ENCODE measurements at places on chromosomes 11 and 22. TPM values are rescaled to one million over a fixed set of nuclear protein-coding genes. Genes with fewer than 3 reads are reported as not detected.

GRCh38 chr11:110156503-110156902 is 63.3 kb downstream of the ZC3H12C start:
- no peaks in the 10 kb centered on the region for H3K4me1 ChIP-seq
- H3K27me3 ChIP-seq = no peaks in the 10 kb centered on the region
- no peak for DNase-seq
- H3K27ac ChIP-seq = no peak overlapping the region

The PTGDR2 gene
- polyA plus RNA-seq = not detected

DNA sequence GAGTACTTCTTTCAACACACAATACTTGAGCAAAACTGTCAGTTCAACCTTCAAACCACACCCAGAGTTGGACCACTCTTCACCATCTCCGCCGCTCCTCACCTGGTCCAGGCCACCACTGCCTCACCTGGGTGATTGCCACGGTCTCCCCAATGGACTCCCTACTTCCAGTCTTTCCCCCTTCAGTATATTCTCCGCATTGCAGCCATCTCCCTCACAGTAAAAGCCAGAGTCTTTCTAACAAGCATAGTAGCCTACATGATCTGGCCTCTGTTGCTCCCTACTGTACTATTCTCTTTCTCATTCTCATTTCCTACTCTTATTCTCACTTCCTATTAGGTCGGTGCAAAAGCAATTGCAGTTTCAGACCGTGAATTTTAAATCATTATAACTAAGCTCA is 28.5 kb downstream of the AASDHPPT start:
- no peaks in the 10 kb centered on the region for H3K4me1 ChIP-seq
- no peak for DNase-seq
- no peaks in the 10 kb centered on the region for H3K36me3 ChIP-seq
- H3K27me3 ChIP-seq = no peaks in the 10 kb centered on the region
- H3K4me3 ChIP-seq = no peak overlapping the region

DNA sequence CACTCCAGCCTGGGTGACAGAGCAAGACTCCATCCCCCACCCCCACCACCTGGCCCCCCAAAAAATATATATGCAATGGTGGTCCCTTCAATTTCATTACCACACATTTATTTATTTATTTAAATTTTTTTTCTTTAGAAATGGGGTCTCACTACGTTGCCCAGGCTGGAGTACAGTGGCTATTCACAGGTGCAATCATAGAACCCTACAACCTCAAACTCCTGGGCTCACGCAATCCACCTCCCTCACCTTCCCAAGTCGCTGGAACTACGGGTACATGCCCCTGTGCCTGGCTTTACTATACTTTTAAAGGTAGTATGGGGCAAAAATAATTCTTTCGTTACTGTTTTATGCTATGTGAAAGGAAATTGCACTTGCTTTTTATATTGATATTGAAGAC is 50.9 kb upstream of the EP300 start:
- H3K27me3 ChIP-seq = no peaks in the 10 kb centered on the region
- no peaks in the 10 kb centered on the region for H3K36me3 ChIP-seq
- no peak overlapping the region for H3K27ac ChIP-seq
- no peak for DNase-seq
- H3K4me3 ChIP-seq = no peak overlapping the region

The SCGB2A2 gene
- polyA plus RNA-seq = not detected

The GNG3 gene
- 1.1 TPM for polyA plus RNA-seq

The TSGA10IP gene
- not detected for polyA plus RNA-seq

DNA sequence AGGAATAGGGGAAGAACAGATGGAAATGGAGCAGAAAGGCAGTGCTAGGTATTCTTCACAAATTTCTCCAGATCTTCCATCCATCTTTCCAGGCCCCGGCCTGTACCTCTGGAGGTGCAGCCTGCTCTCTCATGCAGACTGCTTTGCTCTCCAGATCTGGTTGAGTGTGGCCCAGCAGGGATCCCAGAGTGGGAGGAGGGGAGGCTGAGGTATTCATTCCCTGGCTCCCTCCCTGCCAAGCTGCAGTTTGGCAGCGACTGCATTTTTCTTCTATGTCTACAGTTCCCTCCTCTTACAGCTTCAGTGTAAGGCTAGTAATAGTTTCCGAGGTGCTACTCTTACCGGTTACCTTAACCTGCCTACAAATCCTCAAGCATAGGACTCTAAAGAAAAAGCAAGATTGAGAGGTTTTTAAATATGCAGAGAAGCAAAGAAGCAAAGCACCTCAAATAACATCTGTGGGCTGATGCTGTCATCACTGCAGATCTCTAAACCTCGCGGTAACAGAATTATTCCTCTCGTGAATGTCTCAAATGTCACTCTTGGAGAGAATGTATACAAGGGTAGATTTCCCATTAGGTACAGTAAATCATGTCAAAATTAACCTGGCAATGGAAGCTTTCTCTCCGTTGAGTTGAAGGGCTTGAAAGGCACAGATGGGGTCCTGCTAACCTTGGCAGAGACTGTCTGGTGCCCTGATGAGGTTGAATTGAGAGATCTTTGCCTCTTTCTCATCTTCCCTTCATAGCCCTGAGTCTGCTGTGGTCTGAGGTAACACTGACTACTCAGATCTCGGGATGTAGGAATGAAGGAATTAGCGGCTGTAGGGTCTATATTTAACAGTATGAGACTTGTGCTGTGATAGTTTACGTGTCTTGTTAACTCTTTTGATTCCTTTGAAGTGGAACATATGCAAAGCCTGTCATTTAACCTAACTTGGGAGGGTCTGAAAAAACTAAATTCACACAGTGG is 297.9 kb upstream of the C11orf87 start:
- H3K27me3 ChIP-seq = no peaks in the 10 kb centered on the region
- H3K4me1 ChIP-seq = no peaks in the 10 kb centered on the region
- no peak overlapping the region for H3K4me3 ChIP-seq
- no peaks in the 10 kb centered on the region for H3K36me3 ChIP-seq

The ARL14EP gene
- polyA plus RNA-seq = 16.3 TPM

The OR4A47 gene
- polyA plus RNA-seq = not detected

- H3K4me1 ChIP-seq = no peaks in the 10 kb centered on the region
- no peaks in the 10 kb centered on the region for H3K27me3 ChIP-seq
- H3K36me3 ChIP-seq = peaks cover 6% of the 10 kb centered on the region
- no peak overlapping the region for H3K27ac ChIP-seq
- no peak for DNase-seq
These were observed 13.6 kb downstream of the POLR2F start for GRCh38 chr22:37967147-37967546.

The KRTAP5-10 gene
- not detected for polyA plus RNA-seq

DNA sequence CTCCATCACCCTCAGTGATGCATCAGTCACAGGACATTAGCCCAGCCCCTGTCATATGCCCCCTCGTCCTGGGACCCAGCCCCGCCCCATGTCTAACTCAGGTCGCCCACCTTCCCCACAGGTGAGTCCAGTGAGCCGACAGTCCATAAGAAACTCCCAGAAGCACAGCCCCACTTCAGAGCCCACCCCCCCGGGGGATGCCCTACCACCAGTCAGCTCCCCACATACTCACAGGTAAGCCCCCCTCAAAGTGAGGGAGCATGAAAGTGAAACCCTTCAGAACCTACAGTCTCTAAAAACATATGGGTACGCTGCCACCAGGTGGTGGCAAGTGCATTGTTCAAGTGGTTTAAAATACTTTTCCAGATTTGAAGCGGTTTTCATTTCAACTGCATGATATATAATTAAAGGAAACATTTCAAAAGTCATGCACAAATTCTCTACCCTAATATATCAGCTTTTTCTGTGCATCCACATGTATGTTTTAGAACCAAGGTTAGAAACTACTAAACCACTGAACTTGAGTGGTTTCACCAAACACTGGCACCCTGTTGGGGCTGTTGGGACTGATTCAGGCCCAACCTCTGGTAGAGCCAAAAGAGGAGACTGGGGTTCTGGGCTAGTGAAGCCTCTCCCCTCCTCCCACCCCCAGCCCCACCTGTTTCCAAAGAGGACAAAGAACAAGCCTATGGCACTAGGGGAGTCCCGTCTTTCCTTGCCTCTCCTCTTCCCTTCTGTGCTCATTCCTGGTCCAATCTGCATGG is 17.3 kb downstream of the EPS8L2 start:
- peak; percentile 56 for DNase-seq
- no peak overlapping the region for H3K4me3 ChIP-seq
- no peaks in the 10 kb centered on the region for H3K27me3 ChIP-seq
- H3K4me1 ChIP-seq = no peaks in the 10 kb centered on the region
- H3K36me3 ChIP-seq = peaks cover 12% of the 10 kb centered on the region
- H3K27ac ChIP-seq = no peak overlapping the region

- no peaks in the 10 kb centered on the region for H3K36me3 ChIP-seq
- H3K4me1 ChIP-seq = no peaks in the 10 kb centered on the region
- DNase-seq = no peak
- H3K4me3 ChIP-seq = no peak overlapping the region
These were observed 47.9 kb downstream of the ASCL2 start for GRCh38 chr11:2222451-2222850.

DNA sequence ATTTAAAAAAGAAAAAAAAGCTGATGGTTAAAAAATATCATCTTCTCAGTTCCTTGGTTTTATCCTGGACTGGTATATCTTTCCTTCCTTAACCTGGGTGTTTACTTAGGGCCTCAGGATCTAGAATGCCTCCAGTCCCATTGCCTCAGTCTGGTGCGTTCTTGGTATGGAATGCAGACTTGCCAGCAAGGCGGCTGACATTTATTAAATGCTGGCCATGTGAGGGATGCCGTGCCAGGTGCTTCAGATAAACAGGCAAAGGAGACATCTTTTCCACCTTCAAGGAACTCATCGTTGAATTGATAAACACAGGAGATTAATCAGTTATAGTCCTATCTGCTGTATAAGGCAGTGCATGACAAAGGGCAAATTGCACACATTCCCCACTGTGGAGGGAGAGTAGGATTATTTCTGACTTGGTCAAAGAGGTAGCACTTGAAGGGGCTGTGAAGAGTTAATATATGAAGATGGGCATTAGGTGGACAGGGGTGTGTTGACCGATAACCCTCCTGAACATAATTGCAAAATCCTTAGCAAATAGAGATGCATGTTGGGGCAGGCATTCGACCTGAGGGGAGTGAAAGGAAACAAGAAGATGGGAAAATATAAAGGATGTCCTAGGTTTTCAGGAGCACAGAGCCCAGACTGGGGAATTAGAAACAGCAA is 54.4 kb downstream of the ALX4 start:
- no peaks in the 10 kb centered on the region for H3K36me3 ChIP-seq
- H3K4me1 ChIP-seq = no peaks in the 10 kb centered on the region
- H3K27me3 ChIP-seq = no peaks in the 10 kb centered on the region
- no peak for DNase-seq

DNA sequence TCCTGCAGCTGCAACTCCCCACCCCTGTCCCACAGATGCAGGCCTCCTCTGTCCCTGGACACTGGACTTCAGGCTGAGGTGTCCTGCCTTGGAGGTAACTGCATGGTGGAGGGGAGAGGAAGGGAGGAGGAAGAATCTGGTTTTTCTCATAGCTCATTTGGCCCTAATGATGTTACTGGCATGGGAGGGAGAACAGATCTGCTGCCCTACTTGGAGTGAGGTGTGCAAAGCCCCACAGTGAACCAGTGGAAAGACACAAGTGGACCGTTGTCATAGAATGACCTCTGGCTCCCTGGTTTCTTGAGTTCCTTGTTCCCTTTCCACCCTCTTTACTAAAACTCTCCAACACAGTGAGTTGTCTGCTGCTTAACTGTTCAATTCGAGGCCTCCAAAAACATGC is 215.9 kb downstream of the BARX2 start:
- no peak overlapping the region for H3K4me3 ChIP-seq
- no peaks in the 10 kb centered on the region for H3K4me1 ChIP-seq
- H3K36me3 ChIP-seq = no peaks in the 10 kb centered on the region
- H3K27ac ChIP-seq = no peak overlapping the region
- no peak for DNase-seq

- peaks cover 18% of the 10 kb centered on the region for H3K36me3 ChIP-seq
- no peak overlapping the region for H3K27ac ChIP-seq
- no peak overlapping the region for H3K4me3 ChIP-seq
- H3K4me1 ChIP-seq = no peaks in the 10 kb centered on the region
- no peaks in the 10 kb centered on the region for H3K27me3 ChIP-seq
These were observed 28.4 kb downstream of the TAB1 start for GRCh38 chr22:39427751-39428596.

GRCh38 chr11:111589886-111590499 is 12.3 kb upstream of the SIK2 start:
- no peak overlapping the region for H3K4me3 ChIP-seq
- H3K36me3 ChIP-seq = no peaks in the 10 kb centered on the region
- no peak overlapping the region for H3K27ac ChIP-seq
- DNase-seq = no peak
- no peaks in the 10 kb centered on the region for H3K27me3 ChIP-seq

DNA sequence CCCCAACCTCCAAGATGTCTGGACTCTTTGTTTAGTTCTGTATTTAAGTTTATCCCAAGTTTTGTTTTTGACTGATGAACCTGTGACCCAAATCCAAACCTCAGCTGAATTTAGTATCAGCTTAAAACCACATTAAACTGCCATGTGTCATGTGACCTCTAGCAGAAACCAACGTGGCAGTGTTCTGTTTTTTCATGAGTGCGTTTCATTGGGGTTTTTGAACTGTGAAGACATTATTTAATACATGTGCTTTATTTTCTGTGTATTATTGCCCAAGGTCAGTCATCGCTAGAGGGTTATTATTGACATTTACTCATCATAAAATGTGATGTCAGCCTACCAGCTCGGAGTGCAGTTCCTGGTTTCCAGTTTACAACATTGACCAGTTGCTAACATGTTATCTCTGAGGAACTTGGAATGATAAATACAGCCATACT is 1.8 kb downstream of the TLCD5 start:
- no peak overlapping the region for H3K27ac ChIP-seq
- no peak for DNase-seq
- H3K36me3 ChIP-seq = peaks cover 3% of the 10 kb centered on the region
- no peak overlapping the region for H3K4me3 ChIP-seq
- H3K27me3 ChIP-seq = no peaks in the 10 kb centered on the region
- H3K4me1 ChIP-seq = no peaks in the 10 kb centered on the region

- no peaks in the 10 kb centered on the region for H3K36me3 ChIP-seq
- H3K27me3 ChIP-seq = no peaks in the 10 kb centered on the region
- no peak for DNase-seq
- H3K4me3 ChIP-seq = no peak overlapping the region
- H3K27ac ChIP-seq = no peak overlapping the region
- H3K4me1 ChIP-seq = no peaks in the 10 kb centered on the region
These were observed 453.4 kb downstream of the NTM start for GRCh38 chr11:131823772-131824171.

GRCh38 chr11:122204206-122204605 is 88.2 kb upstream of the BLID start:
- peaks cover 3% of the 10 kb centered on the region for H3K4me1 ChIP-seq
- H3K27ac ChIP-seq = no peak overlapping the region
- no peaks in the 10 kb centered on the region for H3K27me3 ChIP-seq
- no peak for DNase-seq

All from kidney (tissue), 22 donors.